ENCODE measurements at places on chromosomes 2 and 18.

GRCh38 chr2:96153991-96154431 lies 8.8 kb upstream of the DUSP2 start:
- no peak for DNase-seq

DNA sequence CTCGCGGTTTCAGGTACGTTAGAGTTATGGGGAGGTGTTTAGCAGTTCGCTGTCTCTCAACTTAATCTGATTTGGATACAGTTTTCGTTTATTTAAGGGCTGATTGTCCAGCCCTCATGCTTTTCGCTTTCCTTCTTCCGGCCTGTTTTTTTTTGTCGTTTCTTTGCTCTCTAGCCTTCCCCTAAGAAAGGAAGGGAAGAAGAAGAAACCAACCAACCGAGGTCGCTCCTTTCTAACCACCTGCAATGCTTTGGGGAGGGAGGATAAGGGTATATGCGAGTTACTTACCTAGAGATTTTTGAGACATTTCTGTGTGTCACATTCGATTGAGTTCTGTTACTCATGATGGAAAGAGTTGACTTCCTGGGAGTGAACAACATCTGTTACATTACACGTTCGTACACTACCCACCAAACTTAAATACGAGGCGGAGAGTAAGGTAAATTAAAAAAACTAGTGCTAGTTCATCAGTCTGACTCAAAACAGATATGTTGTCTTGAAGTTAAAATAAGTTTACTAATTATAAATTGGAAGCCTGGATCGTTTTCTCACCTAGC lies 918 bp downstream of the EIF5B start:
- no peak for DNase-seq

DNA sequence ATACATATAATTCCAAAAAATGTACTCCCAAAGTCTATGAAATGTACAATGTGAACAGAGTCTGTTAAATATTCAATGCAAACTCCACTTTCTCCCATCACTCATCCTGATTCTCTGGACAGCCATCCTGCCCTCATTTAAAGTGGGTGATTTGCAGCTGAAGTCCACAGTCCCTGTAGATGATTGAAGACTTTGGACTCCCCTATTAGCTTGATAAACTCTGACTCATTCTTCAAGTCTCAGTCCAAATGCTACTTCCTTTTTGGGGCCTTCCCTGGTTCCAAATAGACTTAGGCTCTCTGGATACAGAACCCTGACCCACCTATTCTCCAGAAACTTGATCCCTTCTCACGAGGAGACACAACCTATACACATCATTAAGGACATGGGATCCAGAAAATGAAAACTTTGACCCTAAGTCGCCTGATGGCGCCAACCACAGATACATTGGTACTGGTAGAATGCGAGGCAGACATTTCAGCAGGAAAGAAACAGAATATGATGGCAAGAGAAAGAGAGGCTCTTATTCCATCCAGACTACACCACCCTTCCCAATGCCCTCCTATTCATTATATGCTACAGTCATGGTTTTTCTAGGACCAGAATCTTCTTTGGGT lies 122.7 kb downstream of the VIT start:
- no peak for DNase-seq

- DNase-seq = no peak
These were observed 670.1 kb upstream of the SOX11 start for GRCh38 chr2:5022061-5022460.

- no peak for DNase-seq
These were observed 844 bp upstream of the VSNL1 start for GRCh38 chr2:17539611-17540092.

- no peak for DNase-seq
These were observed 221.3 kb downstream of the FHOD3 start for GRCh38 chr18:36518839-36519238.

DNA sequence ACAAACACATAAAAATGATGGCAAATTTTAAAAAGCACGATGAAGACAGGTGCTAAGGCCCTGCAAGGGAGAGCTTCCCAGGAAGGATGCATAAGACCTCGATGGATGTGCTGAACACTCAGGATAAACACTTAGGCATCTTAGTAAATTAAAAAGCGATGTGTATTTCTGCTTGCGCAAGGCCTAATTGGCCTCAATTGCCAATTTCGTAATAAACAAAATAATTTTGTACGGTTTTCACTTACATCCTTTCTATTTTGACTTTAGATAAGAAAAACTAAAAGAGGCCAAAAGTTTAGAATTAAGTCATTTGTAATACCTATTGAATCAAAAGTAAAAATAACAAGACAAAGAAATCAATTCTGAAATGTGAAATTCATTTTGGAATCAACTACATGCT lies 189.1 kb downstream of the TCF4 start:
- no peak for DNase-seq

GRCh38 chr2:134392442-134393074 lies 138.7 kb downstream of the MGAT5 start:
- no peak for DNase-seq

GRCh38 chr2:212538305-212539071 lies at the start of gene ERBB4:
ERBB4 (minus strand) TSS chr2:212538802; CDS start chr2:212538530, 272 bp downstream.
- no peak for DNase-seq

DNA sequence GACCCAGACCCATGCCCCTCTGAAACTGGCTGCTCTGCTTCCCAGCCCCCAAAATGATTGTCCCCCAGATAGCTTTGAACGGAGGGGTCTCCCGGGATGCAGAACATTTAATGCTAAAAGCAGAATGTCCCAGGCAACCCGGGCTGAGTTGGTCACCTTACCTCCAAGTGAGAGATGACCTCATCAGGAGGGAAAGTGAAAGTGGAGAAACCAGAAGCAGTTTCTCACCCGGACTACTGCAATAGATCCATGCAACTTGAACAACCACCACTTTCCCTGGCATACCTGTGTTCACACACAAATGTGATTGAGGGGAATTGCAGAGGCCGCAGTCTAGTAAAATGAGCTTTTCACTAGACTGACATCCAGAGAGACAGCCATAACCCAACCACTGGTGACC lies 75.3 kb upstream of the NPAS2 start:
- no peak for DNase-seq

DNA sequence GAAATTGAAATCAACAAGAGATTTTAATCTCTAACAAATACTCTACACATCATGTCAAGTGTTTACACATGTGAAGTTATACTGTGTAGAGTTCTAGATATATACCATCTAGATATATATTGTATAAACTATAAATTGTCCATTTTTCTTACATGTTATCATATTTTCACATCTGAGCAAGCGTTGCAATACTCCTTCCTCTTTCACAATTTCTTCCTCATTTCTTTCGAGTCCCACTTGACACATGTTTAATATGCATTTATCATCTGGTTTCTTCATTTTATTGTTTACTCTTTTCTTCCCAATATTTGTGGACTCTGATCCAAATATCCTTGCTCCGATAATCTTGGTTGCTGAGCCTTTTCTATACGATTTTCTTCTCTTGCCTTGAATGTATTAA lies 50.2 kb downstream of the UNC80 start:
- DNase-seq = no peak

- no peak for DNase-seq
These were observed 13.4 kb downstream of the GPR35 start for GRCh38 chr2:240638512-240639160.

- DNase-seq = no peak
These were observed 41.7 kb upstream of the PLA2R1 start for GRCh38 chr2:160104115-160104514.

GRCh38 chr2:178317811-178318210 lies 123.5 kb downstream of the OSBPL6 start:
- DNase-seq = no peak

GRCh38 chr18:10405014-10405493 lies 49.4 kb upstream of the APCDD1 start:
- DNase-seq = no peak

DNA sequence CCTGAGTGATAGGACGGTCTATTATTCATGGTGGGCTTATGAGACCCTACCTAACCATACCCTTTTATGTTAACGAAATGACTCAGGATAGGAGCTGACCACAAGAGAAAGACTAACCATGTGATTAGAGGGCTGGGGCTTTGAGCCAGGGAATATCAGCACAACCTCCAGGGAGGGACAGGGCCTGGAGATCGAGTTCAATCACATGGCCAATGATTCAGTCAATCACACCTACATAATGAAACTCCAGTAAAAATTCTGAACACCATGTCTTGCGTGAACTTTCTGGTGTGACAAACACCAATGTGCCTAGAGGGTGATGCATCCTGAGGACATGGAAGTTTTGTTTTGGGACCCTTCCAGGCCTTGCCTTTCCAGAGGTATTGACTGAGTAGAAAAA lies 2.2 kb upstream of the TEX51 start:
- no peak for DNase-seq

DNA sequence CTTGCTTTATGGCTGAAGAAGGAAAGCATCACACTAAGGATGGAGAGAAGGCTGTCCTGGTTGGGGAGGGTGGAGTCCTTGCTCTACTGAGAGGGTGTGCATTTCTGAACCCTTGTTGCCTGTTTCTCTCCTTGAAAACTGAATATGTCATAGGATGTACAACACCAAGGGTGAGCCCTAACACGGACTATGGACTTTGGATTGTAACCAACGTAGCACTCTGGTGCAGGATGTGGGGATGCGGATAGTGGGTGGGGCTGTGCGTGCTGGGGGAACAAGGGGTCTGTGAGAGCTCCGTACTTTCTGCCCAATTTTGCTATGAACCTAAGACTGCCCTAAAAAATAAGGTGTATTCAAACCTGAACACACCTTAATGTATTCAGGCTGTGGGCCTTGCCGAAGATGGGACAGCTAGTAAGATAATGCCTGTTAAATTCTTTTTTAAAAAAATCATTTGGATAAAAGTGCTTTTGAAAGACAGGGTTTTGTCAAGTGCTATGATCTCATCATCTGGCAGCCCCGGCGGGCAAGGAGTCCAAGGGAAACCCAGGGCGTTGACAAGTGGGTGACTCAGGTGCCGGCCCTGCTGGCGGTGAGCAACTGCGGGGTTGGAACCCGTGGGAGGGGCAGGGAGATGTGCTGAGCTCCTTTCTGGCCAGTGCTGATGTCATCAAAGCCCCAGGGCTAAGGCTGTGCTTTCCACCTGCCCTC lies 54.0 kb downstream of the GATA6 start:
- DNase-seq = no peak

GRCh38 chr2:7780321-7780720 lies 863.1 kb downstream of the RNF144A start:
- no peak for DNase-seq

Data from activated CD4-positive, CD25-positive, alpha-beta regulatory T cell treated with anti-CD3 and anti-CD28 coated beads, Interleukin-2, amount 50 U/mL, for 16 hours (primary cell).